CD4-positive, alpha-beta T cell treated with Interleukin-15 for 1 hour (primary cell): ENCODE measurements at places on chromosomes 7 and 10.

DNA sequence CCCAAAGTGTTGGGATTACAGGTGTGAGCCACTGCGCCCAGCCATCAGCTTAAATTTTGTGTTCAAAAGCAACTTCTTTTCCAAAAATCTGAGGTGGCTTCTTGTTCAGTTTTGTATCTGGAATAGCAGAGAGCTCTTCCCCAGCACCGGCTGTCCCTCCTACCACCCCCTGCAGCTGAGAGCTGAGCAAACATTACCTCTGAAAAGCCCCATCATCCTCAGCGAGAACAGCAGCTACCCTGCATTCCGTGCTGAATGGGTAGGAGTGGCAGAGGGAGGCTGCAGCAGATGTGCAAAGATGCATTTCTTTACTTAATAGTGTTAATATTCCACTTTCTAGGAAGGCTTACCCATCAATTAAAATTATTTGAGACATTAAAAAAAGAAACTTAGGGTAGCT is 31.8 kb downstream of the CCM2 start:
- DNase-seq: no peak

DNA sequence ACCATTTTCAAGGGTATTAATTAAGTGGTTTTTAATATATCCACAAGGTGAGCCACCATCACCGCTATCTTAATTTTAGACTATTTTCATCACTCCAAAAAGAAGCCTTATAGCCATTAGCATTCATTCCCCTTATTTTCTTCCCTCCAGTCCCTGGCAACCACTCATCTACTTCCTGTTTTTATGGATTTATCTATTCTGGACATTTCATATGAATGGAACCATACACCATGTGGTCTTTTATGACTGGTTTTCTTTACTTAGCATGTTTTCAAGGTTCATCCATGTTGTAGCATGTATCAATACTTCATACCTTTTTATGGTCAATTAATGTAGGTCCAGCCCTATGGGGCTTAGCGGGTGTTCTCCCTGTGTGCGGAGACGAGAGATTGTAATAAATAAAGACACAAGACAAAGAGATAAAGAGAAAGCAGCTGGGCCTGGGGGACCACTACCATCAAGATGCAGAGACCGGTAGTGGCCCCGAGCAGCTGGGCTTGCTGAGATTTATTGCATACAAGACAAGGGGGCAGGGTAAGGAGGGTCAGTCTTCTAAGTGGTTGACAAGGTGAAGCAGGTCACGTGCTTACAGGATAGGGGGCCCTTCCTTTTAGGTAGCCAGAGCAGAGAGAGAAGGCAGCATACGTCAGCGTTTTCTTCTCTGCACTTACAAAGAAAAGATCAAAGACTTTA is 14.6 kb downstream of the WBP1L start:
- DNase-seq: no peak

DNA sequence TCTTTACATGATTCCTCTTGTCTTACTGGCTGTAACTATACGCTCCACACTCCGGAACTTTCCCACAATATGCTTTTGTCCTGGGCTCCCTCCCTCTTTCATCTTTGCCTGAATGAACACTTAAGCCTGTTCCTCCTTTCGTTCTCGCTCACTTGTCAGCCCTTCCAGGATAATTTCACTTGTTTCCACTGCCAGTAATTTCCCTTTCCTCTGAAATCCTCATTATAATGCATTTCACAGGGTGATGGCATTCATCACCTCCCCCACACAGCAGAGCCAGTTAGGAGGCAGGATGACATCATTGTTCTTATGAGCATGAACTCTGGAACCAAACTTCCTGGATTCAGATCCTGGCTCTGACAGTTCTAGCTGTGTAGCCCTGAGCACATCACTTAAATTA is 372.6 kb downstream of the GPR158 start:
- DNase-seq: no peak

DNA sequence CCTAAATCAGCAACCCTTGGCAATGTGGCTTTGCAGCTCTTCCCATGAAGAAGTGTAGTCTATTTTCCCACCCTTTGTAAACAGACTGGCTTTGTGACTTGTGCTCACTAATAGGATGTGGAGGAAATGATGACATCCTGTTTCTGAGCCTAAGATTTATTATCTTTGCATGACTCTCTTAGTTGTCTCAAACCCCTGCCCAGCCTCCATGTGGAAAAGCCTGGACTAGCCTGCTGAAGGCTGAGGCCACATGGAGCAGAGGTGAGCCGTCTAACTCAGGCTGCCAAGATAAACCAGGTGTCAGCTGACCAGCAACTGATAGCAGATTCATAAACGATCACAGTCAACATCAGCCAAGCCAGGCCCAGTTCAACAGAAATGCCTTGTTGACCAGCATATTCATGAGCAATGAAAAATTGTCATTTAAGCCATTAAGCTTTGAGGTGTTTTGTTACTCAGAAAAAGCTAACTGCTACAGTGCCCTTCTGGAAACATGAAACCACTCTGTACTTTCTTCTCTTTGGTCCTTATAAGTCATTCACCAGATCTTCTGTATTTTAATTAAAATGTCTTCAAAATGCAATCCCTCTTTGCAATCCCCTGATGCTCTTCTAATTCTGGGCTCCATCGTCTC is 586.3 kb upstream of the ANKRD30A start:
- no peak for DNase-seq

DNA sequence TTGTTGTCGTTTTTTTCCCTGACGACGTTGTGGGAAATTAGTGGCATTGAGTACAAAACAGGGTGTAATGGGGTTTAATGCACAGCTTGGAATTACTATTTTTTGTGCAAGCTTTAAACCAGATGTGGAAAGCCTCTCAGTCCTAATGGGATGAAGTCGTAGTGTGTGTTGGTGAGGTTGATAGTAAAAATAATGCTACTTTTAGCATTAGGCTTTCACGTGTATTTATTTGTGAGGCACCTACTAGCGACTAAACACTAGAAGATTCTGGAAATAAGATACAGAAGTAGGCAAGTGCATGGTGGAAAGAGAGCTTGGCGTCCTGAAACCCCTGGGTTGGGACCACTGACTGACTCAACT is 588 bp upstream of the ORC5 start:
- DNase-seq: no peak

DNA sequence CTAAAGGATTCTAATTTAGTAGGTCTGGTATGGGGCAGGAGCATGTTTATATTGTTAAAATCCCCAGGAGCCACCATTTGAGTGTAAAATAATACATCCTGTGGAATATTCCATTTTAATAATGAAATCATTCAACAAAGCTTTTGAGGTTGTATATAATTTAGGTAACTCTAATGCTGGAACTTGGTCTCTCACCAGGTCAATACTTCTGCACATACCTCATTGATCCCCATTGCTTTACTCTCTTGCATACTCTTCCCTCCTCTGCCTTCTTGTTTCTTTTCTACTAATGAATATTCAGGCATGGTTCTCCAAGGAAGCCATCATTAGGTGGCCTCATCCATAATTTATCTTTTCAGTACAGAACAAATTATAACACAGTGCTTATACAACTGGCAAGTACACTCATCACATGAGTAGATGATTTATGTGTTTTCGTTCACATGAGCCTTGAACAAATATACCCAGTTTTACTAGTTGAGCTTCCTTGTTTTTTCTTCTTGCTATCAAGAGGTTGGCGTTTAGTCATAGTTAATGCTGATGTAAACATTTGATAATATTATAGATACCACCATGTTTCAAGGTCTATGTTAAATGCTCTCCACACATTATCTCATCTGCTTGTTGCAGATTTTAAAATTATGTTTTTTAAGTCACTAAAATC is 7.2 kb downstream of the PALS2 start:
- DNase-seq: no peak
